Fibroblast of skin of abdomen (primary cell): ENCODE measurements at places on chromosomes 6 and 20.
A peak's percentile ranks its signal among the peaks of the same experiment; 100 is the strongest.

- no peak for DNase-seq
Observed at GRCh38 chr6:149699150-149699549, 18.8 kb downstream of the LATS1 start.

- no peak for DNase-seq
Observed at GRCh38 chr20:20318365-20319161, 49.3 kb upstream of the INSM1 start.

- DNase-seq = peak; percentile 99
Observed at GRCh38 chr6:115613488-115613887, 447.2 kb downstream of the FRK start.

DNA sequence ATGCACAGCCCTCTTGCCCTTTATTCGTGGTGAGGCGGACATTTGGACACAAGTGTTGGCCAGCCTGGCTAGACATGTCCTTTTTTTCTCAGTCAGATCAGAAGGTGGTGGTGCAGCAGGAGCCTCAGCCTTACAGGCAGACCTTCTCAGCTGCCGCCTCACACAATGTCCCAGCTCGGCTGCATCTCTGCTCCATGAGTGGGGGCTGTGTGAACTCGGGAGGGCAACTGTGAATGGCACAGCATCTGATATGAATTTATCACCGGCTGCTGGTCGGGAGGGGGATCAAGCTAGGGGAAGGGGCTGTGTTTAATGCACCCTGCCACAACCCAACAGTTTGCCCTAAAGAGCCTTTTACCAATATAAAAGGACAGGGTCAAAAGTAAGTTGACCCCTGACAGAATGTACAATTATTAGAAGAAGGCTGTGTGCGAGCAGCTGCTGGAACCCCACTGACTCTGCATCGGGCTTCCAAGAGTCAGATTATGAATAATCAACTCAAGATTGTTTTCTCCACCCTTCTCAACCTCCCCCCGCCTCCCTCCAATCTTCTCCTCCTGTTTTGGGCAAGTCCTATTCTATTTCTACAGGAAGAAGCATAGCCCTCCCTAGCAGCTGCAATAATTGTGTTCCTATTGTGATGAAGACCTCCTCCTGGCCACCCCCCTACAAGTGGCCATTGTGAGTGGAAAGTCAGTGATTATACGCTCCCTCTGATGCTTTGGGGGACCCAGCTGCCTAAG, 245.2 kb downstream of the PKHD1 start:
- no peak for DNase-seq

GRCh38 chr6:474453-475185, 83.1 kb downstream of the IRF4 start:
- peak; percentile 9 for DNase-seq

GRCh38 chr6:69785697-69786096, 11.1 kb downstream of the LMBRD1 start:
- DNase-seq = no peak
